Omental fat pad (tissue), 4 donors: ENCODE measurements at places on chromosomes 5 and 9. TPM values are rescaled to one million over a fixed set of nuclear protein-coding genes. Genes with fewer than 3 reads are reported as not detected.

- no peak for DNase-seq
Observed at GRCh38 chr5:52801329-52801728, 13.6 kb downstream of the ITGA1 start.

PROB1 gene
- total RNA-seq = 1.4 TPM

DNA sequence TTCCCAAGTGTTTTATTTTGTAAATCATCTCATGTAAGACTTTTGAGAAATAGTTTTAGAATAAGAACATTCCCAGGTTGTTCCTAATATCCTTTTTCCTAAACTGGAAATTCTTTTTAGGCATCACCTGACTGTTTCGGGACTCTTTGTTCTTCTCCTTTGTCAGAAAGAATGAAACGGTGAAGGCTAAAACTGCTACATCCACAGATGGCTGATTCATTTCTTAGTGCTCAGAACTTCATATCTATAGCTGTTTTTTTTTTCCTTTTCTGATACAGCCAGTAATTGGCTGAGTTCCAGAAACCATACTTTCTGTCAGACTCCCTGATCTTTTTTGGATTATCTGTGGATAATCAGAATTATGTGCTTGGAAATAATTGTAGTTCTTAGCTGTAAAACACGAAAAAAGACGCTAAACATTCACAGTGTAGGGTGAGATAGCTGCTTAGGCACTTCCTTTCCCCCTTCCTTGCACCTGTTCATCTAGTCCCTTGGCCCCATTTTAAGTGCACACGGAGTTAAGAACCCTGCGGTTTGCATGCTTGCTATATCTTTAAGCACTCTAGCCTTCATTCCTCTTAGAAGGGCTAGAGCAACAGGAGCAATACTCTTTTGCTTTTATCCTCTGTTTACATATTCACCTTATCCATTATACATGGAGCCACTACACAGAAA, 283.9 kb downstream of the PJA2 start:
- DNase-seq = no peak

GRCh38 chr9:84838879-84839278, 169.3 kb downstream of the NTRK2 start:
- no peak for DNase-seq

DNA sequence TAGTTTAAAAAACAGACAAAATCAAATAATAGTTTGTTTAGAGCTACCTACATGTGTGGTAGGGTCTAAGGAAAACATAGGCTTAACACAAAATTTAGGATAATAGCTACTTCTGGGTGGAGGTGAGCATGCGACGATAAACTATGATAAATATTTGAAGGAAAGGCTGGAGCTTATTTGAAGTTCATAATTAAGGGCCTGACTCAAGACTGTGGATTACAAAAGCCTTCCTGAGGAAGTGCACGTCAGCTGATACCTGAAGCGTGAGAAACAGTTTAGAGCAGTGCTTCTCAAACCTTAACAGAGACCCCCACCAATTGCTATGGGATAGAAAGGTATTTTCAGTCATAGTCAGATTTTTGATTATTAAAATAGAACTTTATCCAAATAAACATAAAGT, 20.4 kb upstream of the UBLCP1 start:
- no peak for DNase-seq

- no peak for DNase-seq
Observed at GRCh38 chr9:21754741-21755140, 47.7 kb upstream of the MTAP start.

- no peak for DNase-seq
Observed at GRCh38 chr9:98569491-98569890, 139.2 kb downstream of the GABBR2 start.

CFAP90 gene
- total RNA-seq = not detected

- no peak for DNase-seq
Observed at GRCh38 chr5:146510559-146511125, 5.3 kb downstream of the GPR151 start.

DNA sequence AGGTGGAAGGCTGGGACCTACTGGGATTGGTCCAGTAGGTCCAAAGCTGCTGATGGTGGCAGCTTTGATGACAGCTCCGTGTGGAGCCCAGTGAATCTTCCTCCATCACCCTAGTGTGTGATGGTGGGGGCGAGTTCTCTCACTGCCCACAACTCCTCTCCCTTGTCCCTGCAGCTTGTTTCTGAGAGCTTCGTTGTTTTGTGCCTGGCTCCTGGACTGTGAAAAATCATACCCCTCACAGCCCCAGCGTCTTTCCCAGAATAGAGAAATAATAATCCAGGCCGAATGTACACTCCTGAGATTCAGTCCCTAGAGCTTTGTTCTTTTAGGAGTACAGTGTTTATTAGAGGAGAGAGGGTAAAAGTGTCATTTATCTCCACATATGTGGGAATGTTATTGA, 372.2 kb downstream of the ENC1 start:
- DNase-seq = no peak

ZDHHC11B gene
- 1.8 TPM for total RNA-seq

GRCh38 chr9:36148311-36149051, 11.9 kb downstream of the GLIPR2 start:
- DNase-seq = peak; percentile 99

GRCh38 chr5:174542471-174542870, 181.9 kb upstream of the MSX2 start:
- no peak for DNase-seq

DNA sequence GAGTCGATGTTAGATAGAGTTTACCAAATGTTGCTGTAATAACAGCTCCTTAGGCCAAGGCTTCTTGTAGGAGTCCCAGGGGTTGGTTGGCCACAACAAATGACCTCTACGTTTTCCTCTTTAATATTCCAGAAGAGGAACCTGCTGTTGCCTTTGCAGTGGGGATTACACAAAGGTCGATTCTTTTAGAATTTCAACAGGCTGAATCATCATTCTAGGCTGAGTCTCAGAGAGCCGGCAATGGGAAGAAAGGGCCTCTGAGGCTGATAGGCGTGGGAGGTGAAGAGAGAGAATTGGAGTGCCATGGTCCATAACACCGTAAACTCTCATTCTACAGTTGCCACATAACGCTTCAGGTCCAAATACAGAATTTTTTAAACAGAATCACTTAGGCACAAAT, 405.9 kb upstream of the DAP start:
- DNase-seq = no peak

DNA sequence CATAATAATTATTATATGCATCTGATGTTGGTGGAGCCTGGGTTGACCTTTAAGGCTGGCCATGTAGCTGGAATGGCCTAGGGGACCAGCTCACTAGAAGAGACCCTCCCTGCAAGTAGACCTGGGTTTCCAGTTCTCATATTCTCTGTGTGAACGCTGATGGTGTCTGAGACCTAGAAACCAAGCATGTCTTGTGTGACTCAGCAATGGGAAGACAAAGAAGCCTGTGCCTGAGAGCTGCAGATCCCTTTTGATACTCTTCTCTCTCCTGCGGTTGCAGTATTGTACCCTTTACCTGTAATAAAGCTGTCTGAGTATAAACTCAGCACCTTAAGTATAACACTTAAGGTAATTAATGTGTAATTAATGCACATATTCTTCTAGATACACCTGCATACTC, 22.2 kb downstream of the C9orf152 start:
- no peak for DNase-seq

- DNase-seq = no peak
Observed at GRCh38 chr5:172096207-172096940, 89.9 kb upstream of the FBXW11 start.

GRCh38 chr9:105712773-105713172, 18.4 kb downstream of the TMEM38B start:
- no peak for DNase-seq

DNA sequence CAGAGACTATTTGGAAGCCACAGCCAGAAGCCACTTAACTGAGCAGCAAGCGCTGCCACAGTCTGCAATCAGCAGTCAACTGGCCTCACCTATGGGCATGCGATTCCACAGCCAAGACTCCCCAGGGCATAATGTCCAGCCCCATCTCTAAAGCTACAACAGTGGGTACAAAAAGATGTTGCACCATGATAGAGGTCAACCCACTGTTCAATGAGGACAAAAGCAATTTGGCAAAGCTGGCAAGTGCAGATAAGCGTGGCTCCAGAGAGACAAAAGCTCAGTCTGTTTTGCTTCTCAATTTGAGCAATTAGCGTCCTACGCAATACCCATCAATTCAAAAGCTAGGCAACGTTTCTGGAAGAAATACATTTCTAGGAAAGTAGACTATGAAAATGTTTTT, 3.2 kb downstream of the TAS2R1 start:
- DNase-seq = no peak

CHSY3 gene
- total RNA-seq = 3.1 TPM
